ENCODE measurements at places on chromosomes 2 and 18.

DNA sequence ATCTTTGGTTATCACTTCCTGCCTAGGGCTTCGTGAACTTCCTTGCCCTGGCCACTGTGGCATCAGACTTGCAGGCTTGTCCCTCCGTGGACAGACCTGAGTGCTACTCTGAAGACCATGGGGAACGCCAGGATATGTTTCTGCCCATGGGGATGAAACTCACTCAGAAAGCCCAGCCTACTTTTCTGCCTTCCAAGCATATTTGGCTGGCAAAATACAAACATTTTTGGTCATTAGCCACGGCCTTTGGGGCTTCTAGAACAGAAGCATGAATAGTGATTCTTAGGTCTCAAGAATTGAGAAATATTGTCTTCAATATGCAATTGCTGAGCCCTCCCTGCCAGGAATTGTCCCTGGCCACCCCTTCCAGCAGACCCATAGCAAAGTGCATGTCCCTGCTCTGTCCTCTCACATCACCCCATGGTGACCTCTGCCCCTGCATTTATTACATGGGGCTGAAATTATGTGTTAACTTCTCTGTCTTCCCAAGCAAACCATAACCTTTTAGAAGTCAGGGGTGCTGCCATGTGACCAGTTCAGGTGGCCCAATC lies 152.4 kb downstream of the OSR1 start:
- DNase-seq = no peak

DNA sequence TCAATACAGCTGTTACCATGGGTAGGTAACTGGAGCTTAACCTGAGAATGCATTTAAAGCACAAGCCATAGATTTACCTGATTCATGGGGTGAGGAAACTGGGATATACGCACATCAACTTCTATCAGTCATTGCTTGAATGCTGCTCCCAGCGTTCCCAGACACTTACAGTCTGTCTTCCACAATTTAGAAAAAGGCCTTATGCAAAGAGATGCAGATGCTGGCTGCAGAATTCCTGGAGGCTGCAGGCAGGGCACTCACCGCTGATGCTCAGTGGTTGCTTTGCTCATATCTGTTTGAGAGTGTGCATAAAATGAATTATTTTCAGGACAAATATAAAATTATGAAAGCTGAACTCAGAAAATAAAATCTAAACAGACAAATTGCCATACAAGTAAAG lies 950.7 kb upstream of the PIK3C3 start:
- no peak for DNase-seq

DNA sequence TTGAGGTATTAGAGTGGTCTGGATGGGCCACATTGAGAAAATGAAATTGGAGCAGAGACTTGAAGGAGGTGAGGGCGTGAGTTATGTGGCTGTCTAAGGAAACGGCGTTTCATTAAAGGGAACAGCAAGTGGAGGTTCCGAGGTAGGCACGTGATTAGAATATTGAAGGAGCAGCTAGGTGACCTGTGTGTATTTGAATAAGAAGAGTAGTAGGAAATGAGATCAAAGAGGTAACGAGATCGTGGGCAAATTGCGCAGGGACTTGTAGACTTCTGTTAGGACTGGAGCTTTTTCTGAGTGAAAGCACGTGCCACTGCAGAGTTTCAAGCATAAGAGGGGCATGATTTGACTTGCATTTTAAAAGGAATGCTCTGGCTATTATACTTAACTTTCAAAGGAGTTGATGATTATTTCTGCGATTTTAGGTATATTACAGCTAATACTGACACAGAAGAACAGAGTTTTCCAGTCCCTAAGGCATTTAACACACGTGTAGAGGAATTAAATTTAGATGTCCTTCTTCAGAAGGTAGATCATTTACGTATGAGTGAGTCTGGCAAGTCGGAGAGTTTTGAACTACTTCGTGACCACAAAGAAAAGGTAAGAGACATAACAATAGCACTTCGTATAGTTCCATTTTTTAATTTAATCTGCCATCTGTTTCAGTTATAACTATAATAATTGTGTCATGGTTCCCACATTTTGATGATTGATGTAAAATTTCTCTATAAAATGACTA lies 48.7 kb downstream of the RMDN2 start:
- DNase-seq = no peak

DNA sequence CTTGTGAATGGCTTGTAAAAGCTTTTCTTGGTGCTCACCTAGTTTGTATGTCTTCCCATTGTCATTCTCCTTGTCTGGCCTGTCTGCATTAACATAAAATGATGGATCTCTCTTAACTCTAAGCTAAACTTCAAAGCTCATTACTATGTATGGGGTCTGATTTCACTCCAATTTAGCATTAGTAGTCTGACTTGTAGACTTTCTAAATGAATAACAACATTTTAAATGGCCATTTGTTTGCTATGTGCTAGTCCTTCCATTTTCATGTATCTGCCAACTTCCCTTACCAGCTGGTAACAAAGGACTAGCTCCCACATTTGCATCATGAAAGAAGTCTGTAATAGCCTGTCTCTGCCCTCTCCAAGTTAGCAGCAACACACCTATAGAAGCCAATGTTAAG lies 324.2 kb upstream of the RGPD4 start:
- DNase-seq = no peak

- no peak for DNase-seq
Measured at GRCh38 chr2:45496869-45497268, 114.2 kb downstream of the SRBD1 start.
